Colonic mucosa (tissue), 4 donors: ENCODE measurements at places on chromosomes 12 and 14.

DNA sequence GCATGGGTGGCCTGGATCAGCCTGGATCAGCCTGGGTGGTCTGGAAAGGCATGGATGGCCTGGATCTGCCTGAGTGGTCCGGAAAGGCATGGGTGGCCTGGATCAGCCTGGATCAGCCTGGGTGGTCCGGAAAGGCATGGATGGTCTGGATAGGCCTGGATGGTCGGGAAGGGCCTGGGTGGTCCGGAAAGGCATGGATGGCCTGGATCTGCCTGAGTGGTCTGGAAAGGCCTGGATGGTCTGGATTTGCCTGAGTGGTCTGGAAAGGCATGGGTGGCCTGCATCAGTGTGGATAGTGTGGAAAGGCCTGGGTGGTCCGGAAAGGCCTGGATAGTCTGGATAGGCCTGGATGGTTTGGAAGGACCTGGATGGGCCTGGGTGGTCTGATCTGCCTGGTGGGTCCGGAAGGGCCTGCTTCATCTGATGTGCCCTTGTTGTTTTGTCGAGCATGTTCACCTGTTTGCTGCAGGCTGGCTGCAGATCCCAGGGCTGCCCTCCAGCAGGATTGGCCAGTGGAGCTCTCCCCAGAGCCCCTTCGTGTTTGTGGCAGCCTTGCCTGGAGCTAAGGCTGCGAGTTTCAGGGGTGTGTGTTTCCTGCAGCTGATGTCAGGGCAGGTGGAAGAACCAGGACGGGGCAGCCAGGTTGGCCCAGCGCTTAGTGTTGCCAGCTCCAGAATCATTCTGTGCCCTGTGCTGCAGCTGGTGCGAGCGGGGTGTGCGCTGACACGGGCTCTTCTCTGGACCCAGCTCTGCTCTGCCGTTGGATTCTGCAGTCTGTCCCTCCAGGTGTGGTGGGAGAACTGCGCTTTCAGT lies 19.3 kb upstream of the TEX22 start:
- no peak for DNase-seq

GRCh38 chr12:50953047-50953446 lies 703 bp downstream of the HIGD1C start:
- DNase-seq: no peak

DNA sequence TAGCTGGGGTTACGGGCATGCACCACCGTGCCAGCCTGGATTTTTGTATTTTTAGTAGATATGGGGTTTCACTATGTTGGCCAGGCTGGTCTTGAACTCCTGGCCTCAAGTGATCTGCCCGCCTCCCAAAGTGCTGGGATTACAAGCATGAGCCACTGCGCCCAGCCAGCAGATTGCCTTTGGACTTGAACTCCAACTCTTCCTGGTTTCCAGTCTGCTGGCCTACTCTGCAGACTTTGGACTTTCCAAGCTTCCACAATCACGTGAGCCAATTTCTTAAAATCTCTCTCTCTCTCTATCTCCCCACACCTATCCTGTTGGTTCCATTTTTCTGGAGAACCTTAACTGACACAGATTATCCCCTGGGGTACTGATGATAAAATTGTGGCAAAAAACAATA lies 55.0 kb downstream of the EMP1 start:
- DNase-seq: peak; percentile 50

- DNase-seq: no peak
Observed at GRCh38 chr12:92000597-92000996, 145.0 kb downstream of the BTG1 start.

- DNase-seq: no peak
Observed at GRCh38 chr14:69237584-69237983, 22.4 kb upstream of the GALNT16 start.

DNA sequence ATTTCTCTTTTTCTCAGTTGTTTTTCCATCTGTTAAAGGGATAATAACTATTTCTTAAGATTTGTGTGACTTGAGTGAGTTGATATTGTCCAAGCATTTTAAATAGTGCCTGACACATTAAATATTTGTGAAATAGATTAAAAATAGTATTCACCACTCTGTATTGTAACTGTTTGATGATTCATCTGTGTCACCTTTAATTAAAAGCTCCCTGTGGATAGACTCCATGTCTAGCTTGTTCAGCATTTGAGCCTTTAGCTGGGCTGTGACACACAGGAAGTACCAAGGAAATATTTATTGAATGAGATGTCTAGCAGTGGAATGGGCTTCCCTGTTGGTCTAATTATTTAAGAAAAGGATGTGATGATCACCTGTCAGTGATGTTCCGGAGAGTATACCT lies 1.8 kb upstream of the GLIPR1L2 start:
- no peak for DNase-seq

DNA sequence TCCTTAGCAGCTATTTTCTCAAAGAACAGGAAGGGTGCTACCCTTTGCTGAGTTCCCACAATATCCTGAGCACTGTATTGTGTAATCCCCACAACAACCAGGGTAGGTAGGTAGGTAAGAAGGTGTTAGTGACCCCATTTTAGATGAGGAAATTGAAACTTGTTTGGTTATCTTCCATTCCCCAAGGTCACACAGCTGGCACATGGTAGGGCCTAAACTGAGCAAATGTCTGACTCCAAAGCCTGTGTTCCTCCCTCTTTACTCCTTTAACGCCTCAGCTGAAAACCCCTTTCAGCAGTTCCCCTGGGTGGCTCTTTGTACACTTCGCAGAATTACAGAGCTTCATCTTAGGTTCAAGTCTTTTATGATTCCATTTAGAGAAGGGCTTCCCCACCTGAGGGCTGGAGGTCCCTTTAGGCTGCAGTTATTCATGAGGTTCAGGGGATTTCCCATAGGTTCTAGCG lies 26.5 kb upstream of the RIC8B start:
- no peak for DNase-seq

DNA sequence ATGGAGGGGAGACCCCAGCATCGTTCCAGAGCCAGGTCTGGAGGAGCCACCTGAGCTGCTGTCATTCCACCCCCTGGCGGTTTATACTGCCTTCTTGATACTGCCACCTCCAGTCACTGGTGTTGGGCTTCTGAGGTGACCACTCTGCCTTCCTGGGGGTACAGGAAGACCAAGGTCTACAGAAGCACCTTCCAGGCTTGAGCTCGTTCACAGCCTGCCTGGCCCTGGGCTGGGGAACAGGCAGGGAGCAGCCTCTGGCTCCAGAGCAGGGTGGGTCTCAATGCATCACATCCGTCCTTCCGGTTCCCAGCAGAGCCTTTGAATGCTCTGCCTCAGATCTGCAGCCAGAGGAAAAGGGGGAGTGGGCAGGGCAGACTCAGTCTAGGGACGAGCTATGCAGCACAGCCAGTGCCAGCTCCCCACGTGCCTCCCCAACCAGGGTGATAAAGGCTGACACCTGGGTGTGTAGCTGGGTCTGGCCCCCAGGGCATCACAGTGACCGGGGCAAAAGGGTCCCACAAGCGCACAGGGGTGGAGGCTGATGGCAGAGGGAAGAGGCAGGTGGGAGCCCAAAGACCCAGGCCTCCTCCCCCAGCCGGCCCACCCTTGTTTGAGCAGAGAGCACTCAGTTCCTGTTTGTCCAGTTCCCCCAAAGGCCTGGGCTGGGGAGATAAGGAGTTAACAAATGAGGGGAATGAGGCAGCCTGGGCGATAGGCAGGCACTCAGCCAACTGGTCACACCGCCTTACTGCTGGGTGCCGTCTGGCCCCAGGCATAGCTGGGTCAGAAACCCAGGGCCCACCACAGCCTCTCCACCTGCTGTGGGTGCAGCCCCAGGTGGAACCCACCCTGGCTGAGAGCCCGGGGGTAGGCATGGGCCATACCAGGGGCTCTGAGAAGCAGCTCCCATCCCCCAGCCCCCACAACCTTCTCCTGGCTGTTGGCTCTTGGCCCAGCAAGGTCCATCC lies 17.1 kb downstream of the DEGS2 start:
- peak; percentile 88 for DNase-seq

DNA sequence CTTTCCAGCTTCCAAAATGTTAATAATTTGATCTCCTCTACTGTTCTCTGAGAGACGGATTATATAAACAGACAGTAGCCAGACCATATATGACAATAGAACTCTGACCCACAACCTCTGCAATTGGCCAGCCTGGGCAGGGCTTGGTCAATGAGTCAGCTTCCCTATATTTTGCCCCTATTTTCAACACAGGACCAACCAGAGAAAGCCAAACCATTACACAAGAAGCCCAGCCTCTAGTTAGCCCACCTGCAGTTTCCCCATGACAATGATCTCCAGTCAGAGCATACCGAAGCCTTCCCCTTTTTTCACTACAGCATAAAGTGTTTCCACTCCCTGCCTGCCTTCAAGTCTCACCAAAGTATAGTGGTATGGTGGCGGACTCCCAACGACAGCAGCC lies 7.6 kb upstream of the EXD2 start:
- no peak for DNase-seq

GRCh38 chr14:96001866-96002497 lies 37.2 kb upstream of the C14orf132 start:
- no peak for DNase-seq

- DNase-seq: no peak
Observed at GRCh38 chr14:104954746-104955395, 23.3 kb downstream of the AHNAK2 start.

DNA sequence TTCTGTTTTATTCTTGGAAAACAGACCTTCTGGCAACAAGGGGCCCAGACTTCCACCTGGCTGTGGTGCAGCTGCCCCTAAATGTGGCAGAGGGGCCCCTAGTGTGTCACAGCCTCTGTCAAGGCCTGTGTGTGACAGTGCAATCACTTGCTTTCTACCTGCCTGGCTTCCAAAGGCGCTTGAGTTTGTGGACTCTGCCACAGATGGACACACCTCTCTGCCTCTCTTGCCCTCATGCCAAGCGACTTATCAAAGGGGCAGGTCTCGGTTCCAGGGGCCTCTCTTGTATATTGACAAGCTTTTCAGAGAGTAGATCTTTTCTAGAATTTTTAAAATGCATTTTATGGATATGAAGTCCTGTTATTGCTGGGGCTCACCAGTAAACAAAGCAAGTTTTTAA lies 217.2 kb downstream of the SLC15A4 start:
- peak; percentile 39 for DNase-seq

- DNase-seq: no peak
Observed at GRCh38 chr14:85587151-85587711, 57.3 kb downstream of the FLRT2 start.

GRCh38 chr12:80679346-80680131 lies 27.9 kb upstream of the MYF6 start:
- no peak for DNase-seq

DNA sequence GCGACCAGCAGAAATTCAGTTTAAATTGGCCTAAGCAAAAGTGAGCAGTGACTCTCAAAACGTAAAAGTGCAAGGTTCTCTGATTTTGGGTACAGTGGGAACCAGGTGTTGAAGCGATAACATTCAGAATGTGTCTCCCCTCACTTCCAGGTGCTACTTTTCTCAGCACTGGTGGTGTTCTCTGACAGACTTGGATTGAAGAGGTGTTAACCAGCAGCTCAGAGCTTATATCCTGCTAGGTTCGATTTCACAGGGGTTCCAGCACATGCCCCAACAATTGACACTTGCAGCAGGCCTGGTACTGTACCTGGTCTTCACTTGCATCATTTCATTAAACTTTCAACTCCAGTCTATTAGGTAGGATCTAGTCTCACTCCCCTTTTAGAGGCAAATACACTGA lies 680.2 kb downstream of the VRK1 start:
- DNase-seq: no peak

DNA sequence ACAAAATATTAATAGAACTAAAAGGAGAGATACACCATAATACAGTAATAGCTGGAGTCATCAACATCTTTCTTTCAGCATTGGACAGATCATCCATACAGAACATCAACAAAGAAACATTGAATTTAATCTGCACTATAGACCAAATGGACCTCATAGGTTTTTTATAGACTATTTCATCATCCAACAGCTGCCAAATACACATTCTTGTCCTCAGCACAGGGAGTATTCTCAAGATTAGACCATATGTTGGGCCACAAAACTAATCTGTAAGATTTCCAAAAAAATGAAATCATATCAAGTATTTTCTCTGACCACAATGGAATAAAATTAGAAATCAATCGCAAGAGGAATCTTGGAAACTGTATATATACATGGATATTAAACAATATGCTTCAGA lies 86.9 kb downstream of the FSCB start:
- no peak for DNase-seq

GRCh38 chr14:76918782-76919394 lies 92.7 kb downstream of the LRRC74A start:
- peak; percentile 91 for DNase-seq

- no peak for DNase-seq
Observed at GRCh38 chr14:89175881-89176799, 240.9 kb downstream of the FOXN3 start.

DNA sequence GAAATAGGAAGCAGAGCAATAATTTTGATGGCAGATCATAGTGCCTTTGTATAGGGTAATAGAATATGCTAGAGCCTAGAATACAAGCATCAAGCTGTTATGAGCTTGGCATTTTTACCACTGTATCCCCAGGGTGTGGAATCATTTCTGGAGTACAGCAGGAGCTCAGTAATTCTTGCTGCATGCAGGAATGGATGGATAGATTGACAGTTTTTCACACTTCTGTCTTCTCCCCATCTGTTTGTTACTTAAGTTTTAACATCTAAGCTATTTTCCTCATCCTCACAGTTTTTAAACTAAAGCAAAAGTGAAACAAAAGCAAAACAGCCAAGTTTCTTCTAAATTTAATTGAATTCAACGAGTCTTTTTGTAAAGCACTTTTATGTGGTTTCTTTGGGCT lies 32.6 kb downstream of the ALG10 start:
- DNase-seq: no peak

- DNase-seq: no peak
Observed at GRCh38 chr12:76201316-76201715, 116.8 kb upstream of the NAP1L1 start.

GRCh38 chr14:68616221-68616902 lies 176.5 kb downstream of the ZFP36L1 start:
- DNase-seq: no peak

- DNase-seq: peak; percentile 41
Observed at GRCh38 chr12:65962921-65963861, 138.9 kb downstream of the HMGA2 start.

DNA sequence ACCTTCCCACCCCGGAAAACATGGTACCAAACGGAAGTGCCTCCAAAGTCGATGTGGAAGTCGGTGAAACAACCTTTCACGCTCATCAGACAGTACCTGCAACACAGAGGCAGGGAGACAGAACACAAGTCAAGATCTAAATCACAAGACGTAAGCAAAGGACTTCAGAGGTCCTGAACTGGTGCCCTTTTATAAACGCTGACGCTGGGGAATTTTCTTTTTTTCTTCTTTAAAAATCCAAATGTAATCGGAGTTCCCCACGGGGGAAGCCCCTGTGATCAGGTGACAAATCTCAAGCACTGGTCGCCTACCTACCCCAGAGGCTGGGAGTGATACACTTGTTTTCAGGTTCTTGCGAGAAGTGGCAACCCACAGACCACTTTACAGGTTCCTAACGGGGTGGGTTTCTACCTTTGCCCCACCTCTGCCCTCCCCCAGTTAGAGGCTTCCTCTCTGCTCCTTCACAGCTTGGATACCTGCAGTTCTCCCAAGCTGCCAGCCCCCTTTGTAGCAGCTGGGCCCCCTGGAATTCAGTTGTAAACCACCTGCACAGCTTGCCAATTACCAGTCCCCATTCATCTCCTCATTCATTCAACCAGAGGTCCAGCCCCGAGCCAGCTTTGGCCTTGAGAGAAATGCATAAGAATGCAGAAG lies 46.2 kb downstream of the KDM2B start:
- no peak for DNase-seq

GRCh38 chr12:768434-768833 lies 16.1 kb downstream of the WNK1 start:
- DNase-seq: no peak

GRCh38 chr14:60287452-60287851 lies 38.4 kb downstream of the PPM1A start:
- DNase-seq: no peak

GRCh38 chr14:23141706-23142444 lies 22.8 kb upstream of the CEBPE start:
- no peak for DNase-seq
